ENCODE measurements at places on chromosomes 1 and 21. TPM values are rescaled to one million over a fixed set of nuclear protein-coding genes. Genes with fewer than 3 reads are reported as not detected.

DNA sequence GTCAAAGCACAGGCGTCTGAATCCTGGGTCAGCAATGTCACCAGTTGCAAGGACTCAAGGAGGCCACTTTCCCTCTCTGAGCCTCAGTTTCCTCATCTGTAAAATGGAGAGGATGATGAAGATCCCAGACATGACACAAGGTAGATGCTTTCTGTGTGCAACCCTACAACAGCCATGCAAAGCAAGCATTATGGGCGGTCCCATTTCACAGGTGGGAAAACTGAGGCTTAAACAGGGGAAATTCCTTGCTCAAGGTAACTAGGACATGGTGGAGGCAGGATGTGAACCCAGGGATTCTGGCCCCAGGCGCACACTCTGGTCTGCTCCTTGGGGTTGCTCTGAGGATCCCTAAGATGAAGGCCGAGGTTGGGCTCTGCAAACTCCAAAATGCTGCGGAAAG lies 311.0 kb downstream of the PTPRU start:
- no peak overlapping the region for H3K4me3 ChIP-seq
- no peak overlapping the region for H3K27ac ChIP-seq
- no peaks in the 10 kb centered on the region for H3K27me3 ChIP-seq
- DNase-seq: no peak
- no peaks in the 10 kb centered on the region for H3K4me1 ChIP-seq
- no peaks in the 10 kb centered on the region for H3K36me3 ChIP-seq

The C4BPA gene
- not detected for total RNA-seq

DNA sequence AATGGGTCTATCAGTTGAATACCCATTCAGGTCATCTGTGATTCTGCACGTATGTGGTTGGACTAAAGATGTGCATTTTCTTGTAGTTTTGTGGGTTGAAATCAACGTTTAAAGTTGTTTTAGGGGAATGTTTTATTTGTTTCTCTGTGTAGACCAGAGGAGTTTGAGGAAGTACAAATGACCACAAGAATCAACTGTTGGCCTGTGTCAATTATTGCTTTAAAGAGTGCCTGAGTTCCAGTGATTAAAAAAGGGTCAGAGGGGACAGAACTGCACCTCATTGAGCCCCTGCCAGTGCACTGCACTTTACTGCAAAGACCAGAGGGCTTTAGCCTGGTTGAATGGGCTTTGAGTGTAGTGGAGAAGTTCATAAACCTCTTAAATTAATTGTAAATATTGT lies 190.3 kb downstream of the VPS13D start:
- H3K27me3 ChIP-seq: no peaks in the 10 kb centered on the region
- peaks cover 14% of the 10 kb centered on the region for H3K36me3 ChIP-seq

- H3K27ac ChIP-seq: no peak overlapping the region
- no peaks in the 10 kb centered on the region for H3K4me1 ChIP-seq
- no peak overlapping the region for H3K4me3 ChIP-seq
- H3K36me3 ChIP-seq: peaks cover 2% of the 10 kb centered on the region
- H3K27me3 ChIP-seq: no peaks in the 10 kb centered on the region
Measured at GRCh38 chr21:38525454-38525853, 27.2 kb upstream of the ERG start.

DNA sequence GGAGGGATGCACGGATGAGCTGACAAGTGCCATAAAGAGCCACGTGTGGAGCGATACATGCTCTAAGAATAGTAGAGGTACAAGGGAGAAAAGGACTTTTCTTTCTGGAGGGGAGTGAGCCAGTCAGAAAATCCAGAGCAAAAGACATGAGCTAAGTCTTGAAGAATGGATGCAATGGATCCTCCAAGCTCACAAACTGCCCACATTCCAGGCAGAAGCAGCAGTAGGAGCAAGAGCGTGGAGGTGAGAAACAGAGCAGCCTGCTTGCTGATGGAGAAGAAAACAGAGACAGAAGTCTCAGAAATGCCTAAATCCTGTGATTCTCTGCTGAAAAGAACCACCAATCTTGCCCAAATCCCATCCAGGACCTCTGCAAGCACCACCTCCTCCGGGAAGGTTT lies 78.2 kb upstream of the RALGPS2 start:
- DNase-seq: no peak
- no peaks in the 10 kb centered on the region for H3K36me3 ChIP-seq
- no peak overlapping the region for H3K4me3 ChIP-seq
- no peaks in the 10 kb centered on the region for H3K27me3 ChIP-seq

GRCh38 chr1:151800830-151801229 lies 4.4 kb downstream of the LINGO4 start:
- H3K27ac ChIP-seq: no peak overlapping the region
- no peaks in the 10 kb centered on the region for H3K36me3 ChIP-seq
- no peaks in the 10 kb centered on the region for H3K27me3 ChIP-seq
- no peak overlapping the region for H3K4me3 ChIP-seq
- H3K4me1 ChIP-seq: no peaks in the 10 kb centered on the region
- no peak for DNase-seq

The PBX1 gene
- 133 TPM for total RNA-seq

The ANXA9 gene
- 0.81 TPM for total RNA-seq

The MYCBP gene
- 35.2 TPM for total RNA-seq

DNA sequence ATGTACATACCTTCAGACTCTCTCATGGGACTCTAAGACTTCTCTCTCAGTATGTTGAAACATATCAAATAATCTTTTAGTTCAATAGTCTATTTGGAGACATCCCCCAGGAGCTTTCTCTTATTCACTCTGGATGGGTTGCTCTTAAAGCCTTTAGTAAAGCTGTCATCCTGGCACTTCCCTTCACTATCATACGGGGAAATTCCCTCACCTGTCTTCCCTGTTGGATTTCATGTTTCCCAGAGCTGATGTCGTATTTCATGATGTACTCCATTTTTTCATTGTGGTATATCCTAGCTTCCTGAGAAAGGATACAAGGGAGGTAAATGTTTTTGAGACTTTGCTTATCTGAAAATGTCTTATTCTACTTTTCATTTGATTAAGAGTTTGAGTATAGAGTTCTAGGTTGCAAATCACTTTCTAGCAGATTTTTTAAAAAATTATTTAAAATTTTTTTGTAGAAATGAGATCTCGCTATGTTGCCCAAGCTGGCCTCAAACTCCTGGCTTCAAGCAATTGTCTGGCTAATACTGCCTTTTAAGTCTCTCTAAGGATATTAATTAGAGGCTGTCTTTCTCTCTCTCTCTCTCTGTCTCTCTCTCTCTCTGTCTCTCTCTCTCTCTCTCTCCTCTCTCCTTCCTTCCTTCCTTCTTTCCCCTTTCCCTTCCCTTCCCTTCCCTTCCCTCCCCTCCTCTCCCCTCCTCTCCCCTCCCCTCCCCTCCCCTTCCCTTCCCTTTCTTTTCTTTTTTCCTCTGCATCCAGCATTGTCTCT lies 17.0 kb upstream of the MACF1 start:
- H3K27ac ChIP-seq: no peak overlapping the region
- no peaks in the 10 kb centered on the region for H3K27me3 ChIP-seq
- no peak overlapping the region for H3K4me3 ChIP-seq
- DNase-seq: no peak
- no peaks in the 10 kb centered on the region for H3K36me3 ChIP-seq

The TRIM58 gene
- 1.7 TPM for total RNA-seq

GRCh38 chr1:44587796-44588460 lies 86.4 kb downstream of the TMEM53 start:
- no peaks in the 10 kb centered on the region for H3K27me3 ChIP-seq
- H3K27ac ChIP-seq: no peak overlapping the region
- H3K4me1 ChIP-seq: peaks cover 5% of the 10 kb centered on the region
- H3K36me3 ChIP-seq: no peaks in the 10 kb centered on the region

GRCh38 chr1:64623750-64624191 lies 121.1 kb upstream of the RAVER2 start:
- H3K27me3 ChIP-seq: no peaks in the 10 kb centered on the region
- H3K36me3 ChIP-seq: peaks cover 22% of the 10 kb centered on the region
- no peak for DNase-seq
- no peak overlapping the region for H3K27ac ChIP-seq

DNA sequence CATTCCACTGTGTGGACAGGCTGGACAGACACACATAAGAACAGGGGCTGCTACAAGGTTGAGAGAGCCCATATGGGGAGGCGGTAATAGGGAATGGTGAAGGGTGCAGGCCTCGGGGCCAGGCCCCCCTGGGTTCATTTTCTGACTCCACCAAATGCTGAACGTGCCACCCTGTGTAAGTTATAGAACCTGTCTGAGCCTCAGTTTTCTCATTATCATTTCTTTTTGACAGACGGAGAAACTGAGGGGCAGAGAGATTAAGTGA lies 569.5 kb downstream of the PTPRU start:
- no peaks in the 10 kb centered on the region for H3K4me1 ChIP-seq
- no peaks in the 10 kb centered on the region for H3K27me3 ChIP-seq
- H3K4me3 ChIP-seq: no peak overlapping the region
- no peak overlapping the region for H3K27ac ChIP-seq
- H3K36me3 ChIP-seq: no peaks in the 10 kb centered on the region

GRCh38 chr1:20732588-20733359 lies at the start of gene SH2D5:
TSS of gene SH2D5 (minus strand) at chr1:20732703. CDS start at chr1:20728044, 4,659 bp downstream.
- peaks cover 2% of the 10 kb centered on the region for H3K4me1 ChIP-seq
- no peaks in the 10 kb centered on the region for H3K36me3 ChIP-seq
- peaks cover 8% of the 10 kb centered on the region for H3K27me3 ChIP-seq
- no peak within 1 kb of the TSS for H3K27ac ChIP-seq

GRCh38 chr1:41158966-41159365 lies 83.1 kb downstream of the SCMH1 start:
- H3K4me3 ChIP-seq: no peak overlapping the region
- no peak for DNase-seq
- H3K36me3 ChIP-seq: no peaks in the 10 kb centered on the region
- no peak overlapping the region for H3K27ac ChIP-seq
- H3K4me1 ChIP-seq: no peaks in the 10 kb centered on the region

DNA sequence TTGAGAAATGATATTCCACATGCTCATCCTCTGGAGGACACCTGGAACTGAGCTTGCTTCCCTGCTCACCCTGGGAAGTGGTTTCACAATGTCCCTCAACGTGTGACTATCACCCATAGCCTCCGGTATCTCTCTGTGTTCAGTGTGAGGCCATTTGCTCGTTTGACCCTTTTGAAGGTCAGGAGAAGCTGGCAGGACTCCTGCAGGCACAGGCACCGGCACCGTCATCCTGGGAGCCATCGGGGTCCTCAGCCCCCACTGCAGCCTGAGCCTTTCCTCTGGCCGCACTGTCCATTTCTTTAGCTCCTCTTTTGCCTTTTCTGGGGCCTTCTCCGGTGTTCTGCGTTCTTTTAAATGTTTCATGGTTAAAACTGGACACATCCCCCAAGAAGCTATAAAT lies 159.6 kb upstream of the COL6A1 start:
- no peak overlapping the region for H3K27ac ChIP-seq
- H3K27me3 ChIP-seq: no peaks in the 10 kb centered on the region
- 0 out of 2 replicates have a peak, but pooled peaks cover 2% of the 10 kb centered on the region for H3K4me1 ChIP-seq

The GUCA2A gene
- total RNA-seq: not detected

GRCh38 chr1:241336335-241336734 lies 20.7 kb downstream of the RGS7 start:
- no peaks in the 10 kb centered on the region for H3K27me3 ChIP-seq
- no peak for DNase-seq
- H3K27ac ChIP-seq: no peak overlapping the region
- no peaks in the 10 kb centered on the region for H3K36me3 ChIP-seq
- no peaks in the 10 kb centered on the region for H3K4me1 ChIP-seq
- no peak overlapping the region for H3K4me3 ChIP-seq

DNA sequence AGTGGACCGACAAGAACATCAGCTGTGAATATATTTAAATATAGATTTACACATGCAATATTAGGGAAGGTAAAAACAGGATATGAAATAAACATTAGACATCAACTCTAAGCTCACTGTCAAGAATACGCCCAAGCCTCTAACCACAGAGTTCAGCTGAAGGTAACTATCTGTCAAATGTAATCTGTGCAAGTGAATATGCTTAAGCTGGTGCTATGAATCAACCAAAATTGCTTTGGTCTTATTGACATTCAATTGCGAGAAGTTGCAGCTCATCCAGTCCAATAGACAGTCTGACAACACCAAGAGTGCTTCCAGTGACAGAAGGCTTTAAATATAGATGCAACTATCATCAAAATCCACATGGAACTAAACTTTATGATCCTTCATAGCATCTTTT lies 32.3 kb downstream of the USH2A start:
- no peaks in the 10 kb centered on the region for H3K4me1 ChIP-seq
- no peaks in the 10 kb centered on the region for H3K27me3 ChIP-seq
- no peak overlapping the region for H3K27ac ChIP-seq
- no peak overlapping the region for H3K4me3 ChIP-seq

DNA sequence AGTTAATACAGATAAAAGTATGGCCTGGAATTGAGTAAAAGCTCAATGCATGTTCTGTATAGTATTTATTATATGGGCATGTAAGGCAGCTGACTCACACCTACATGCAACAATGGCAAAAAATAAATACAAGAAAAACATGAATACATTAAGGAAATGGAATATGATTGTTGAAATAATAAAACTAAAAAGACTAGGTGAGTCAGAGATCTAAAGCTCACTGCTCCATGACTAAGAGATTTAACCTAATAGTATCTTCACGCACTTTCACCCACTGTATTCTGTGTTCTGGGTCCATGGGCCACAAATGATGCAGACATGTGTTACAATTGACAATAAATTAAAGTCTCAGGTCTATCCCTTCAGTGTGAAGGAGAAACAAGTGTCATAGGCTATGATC lies 607.0 kb downstream of the AGBL4 start:
- H3K27ac ChIP-seq: no peak overlapping the region
- no peaks in the 10 kb centered on the region for H3K4me1 ChIP-seq
- peaks cover 5% of the 10 kb centered on the region for H3K36me3 ChIP-seq
- H3K27me3 ChIP-seq: no peaks in the 10 kb centered on the region
- no peak overlapping the region for H3K4me3 ChIP-seq
- no peak for DNase-seq

GRCh38 chr1:209659909-209660308 lies 7.7 kb upstream of the LAMB3 start:
- H3K4me3 ChIP-seq: no peak overlapping the region
- no peaks in the 10 kb centered on the region for H3K4me1 ChIP-seq
- H3K27me3 ChIP-seq: no peaks in the 10 kb centered on the region
- no peaks in the 10 kb centered on the region for H3K36me3 ChIP-seq

- no peak for DNase-seq
- no peaks in the 10 kb centered on the region for H3K4me1 ChIP-seq
- H3K27me3 ChIP-seq: no peaks in the 10 kb centered on the region
- no peak overlapping the region for H3K4me3 ChIP-seq
- H3K36me3 ChIP-seq: no peaks in the 10 kb centered on the region
Measured at GRCh38 chr1:176831150-176831549, 333.4 kb downstream of the ASTN1 start.

DNA sequence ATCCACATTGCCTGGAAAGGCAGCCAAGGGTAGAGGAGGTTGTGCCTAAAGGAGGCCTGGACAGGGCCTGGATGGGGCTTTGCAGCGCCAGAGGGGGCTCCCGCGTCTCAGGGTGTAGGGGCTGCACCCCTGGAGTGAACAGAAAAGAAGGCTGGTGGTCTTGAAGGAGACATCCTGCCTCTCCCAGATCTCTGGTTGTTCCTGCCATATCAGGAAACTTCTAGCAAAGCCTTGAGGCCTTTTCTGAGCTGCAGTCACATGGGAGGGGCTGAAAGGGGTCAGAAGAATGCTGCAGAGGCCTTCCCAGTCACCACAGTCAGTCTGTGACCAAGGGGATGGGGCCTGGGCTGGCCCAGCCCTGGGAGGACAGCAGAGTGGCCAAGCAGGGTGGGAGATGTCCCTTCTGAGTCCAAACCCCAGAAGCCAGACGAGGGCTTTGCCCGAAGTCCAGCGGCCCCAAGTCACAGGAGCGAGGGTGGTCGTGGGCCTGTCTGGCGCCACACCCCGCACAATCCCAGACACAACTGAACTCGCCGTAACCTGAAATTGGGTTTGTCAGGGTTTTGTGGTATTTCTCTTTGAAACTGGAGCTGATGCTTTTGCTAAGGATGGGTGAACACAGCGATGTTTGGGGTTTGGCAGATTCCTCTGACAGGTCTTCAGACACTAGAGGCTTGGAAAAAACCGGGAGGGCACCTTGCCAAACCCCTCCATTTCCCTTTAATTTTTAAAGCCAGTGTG lies 29.6 kb downstream of the SIM2 start:
- no peaks in the 10 kb centered on the region for H3K4me1 ChIP-seq
- H3K36me3 ChIP-seq: no peaks in the 10 kb centered on the region
- H3K4me3 ChIP-seq: no peak overlapping the region
- no peak overlapping the region for H3K27ac ChIP-seq
- peak; percentile 2 for DNase-seq

Measured in H9 (cell line).